ENCODE measurements at places on chromosomes 7 and 10.

- DNase-seq: peak; percentile 87
These were observed 105.6 kb upstream of the COL1A2 start for GRCh38 chr7:94289071-94289470.

GRCh38 chr7:93044147-93044810, 73.5 kb downstream of the SAMD9 start:
- peak; percentile 48 for DNase-seq

GRCh38 chr7:38374507-38374906, 101.1 kb upstream of the TARP start:
- peak; percentile 38 for DNase-seq

DNA sequence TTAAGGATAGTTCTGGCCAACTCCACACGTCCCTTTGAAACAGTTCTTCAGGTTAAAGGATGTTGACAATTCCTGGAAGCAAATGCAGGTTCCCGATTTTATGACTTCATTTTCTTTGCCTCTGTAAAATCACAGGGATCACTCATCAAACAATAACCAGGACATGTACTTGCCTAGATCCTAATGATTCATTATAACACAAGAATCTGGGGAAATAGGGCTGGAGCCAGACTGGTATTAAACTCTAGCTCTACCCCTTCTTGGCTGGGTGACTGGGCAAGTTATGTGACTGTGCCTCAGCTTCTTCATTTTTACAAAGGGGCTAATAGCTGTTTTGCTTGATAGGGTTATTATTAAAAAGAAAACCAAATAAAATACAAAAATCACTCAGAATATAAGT, 56.0 kb upstream of the KCND2 start:
- DNase-seq: no peak

DNA sequence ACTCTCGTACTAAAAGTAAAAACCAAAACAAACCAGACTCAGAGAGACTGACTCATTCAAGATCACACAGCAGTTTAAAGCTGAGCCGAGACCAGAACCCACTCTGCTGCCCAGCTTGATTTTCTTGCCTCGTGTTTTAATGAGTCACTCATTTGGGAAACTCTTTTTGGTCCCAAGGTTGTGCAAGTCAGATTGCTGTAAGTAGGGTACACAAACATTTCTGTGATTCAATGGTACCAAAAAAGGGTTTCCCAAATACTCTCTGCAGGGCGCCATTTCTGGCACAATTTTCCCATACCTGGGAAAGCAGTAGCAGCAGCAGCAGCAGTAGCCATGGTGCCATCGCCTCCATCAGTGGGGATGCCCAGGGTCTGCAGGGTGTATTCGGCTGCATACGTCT, 69.9 kb downstream of the ASAH2B start:
- peak; percentile 25 for DNase-seq

Measured in AG08395 (cell line).